Fibroblast of mammary gland (primary cell): ENCODE measurements at places on chromosomes 5 and 9.

DNA sequence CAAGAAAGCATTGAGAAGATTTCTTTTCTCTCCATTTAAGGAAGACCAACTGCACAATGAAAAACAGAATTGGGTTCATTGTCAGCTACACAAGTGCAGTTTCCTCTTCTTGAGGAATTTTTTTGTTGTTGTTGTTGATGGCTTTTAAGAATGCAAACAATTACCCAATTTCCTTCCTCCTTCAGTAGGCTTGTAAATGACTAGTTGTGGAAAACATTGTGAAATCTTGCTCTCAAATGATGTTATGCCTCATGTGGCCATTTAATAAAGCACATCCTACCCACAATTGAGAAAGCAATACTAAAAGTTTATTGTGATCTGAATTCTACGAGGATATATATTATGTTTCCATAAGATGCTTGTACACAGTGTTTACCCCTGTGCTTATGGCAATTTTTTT is 171.6 kb downstream of the FAM174A start:
- DNase-seq, result peak; percentile 35

DNA sequence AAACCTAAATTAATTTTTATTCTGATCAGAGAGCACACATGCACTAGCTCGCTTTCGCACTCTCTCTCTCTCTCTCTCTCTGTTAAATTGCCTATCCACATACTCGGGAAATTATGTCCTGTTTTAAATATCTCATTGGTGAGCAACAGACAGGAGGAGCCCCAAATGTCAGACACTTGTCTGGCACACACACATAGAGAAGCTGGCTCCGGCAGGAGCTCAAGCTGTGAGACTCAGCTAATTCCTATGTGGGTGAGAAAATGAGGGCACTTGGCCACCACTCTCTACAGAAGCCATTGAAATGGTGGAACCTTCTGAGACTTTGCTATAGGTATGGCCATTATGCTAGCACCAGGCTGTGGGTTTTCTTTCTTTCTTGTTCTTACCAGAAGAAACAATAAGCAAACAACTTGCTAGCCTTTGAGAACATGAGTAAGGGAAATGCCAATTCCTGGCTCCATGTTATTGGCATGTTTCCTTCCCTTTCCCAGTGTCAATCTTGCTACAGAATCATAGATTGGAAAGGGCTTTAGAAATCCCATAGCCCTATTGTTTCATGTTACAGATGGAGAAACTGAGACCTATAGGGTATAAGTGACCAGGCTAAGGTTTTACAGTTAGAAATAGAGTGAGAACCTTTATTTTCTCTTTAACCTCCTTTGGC is 9.0 kb downstream of the RFX3 start:
- no peak for DNase-seq

GRCh38 chr9:124761196-124761595 is 9.9 kb downstream of the NR6A1 start:
- DNase-seq, result no peak

DNA sequence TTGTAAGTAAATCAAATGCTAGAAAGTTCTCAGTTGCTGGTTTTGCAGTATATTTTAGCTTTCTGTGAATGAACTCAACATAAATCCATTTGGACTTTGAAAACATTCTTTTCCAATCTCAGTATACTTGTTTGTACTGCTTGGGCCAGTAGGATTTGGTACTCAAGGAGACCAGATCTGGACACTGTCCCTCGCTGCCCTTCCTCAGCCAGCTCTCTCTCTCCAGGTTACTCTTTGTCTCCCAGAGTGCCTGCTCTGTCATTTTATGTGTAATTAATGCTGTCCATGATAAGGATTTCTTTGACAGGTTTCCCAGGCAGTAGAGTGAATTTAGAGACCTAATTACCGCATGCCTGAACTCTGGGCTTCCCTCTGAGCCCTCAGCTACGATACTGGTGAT is 344.6 kb upstream of the SGCD start:
- no peak for DNase-seq

GRCh38 chr5:40571729-40572128 is 108.0 kb upstream of the PTGER4 start:
- DNase-seq, result no peak

DNA sequence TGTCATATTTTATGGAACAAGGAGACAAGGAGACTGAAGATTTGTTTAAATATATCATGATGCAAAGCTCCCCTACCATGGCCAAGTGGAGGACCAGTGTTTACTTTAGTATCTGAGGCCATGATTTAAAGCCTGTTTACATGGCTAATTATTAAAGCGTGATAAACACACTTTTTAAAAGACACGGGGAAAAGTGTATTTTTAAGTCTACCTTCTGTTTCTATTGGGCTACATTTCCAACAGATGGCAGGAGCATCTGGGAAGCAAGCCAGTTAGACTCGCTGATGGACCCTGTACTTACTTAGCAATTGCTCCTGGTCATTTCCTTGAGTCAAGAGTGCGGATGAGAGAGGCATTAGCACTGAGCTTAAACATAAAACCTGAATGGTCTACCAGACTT is 480.3 kb upstream of the SEMA6A start:
- DNase-seq, result no peak

DNA sequence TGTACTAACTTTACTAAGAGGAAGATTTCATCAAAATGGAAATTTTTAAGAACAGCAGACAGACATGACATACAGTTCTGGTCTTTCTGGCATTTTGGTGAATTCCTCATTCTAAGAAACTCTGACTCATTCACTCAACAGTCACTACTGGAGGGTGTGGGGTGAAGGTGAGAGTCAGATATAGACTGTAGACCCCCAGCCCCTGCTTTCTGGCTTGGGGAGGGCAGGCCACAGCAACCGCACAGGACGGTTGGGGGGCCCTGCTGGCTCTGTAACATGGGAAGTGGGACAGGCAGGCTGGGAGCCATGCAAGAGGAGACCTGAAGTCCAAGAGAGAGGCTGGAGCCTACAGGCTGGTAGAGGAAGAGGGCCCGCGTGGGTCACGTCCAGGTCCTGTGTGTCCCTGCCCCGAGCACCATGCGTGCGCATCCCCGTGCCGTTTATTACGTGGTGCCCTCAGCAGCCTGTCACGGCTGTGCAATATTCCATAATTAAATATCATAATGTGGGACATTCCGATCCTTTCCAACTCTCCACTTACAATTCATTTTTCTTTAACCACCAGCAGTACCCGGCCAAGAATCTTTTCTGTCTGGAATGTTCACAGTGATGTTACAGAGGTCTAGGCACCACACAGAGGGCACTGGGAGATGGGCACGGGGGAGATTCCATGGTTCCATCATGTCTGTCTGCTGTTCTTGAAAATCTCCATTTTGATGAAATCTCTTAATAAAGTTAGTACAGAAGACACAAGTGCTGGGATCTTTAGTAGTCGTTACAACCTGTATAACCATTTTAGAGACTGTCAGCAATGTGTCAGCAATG is 75.5 kb downstream of the SEMA4D start:
- DNase-seq, result peak; percentile 33

DNA sequence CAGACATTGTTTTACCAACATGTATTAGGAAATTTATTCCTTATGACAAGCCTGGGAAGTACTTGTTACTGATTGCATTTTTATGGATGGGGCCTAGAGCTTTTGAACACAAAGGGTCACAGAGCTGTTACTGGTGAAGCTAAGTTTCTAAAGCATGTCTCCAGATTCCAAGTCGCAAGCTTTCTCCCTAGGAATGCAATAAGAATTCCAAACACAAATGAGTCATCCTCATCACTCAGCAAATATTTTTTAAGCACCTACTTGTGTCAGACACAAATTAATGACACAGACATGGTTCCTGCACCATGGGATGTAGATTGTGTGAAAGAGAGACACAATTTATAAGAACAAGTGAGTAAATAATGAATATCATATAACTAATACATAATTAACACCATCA is 11.0 kb upstream of the SH3RF2 start:
- DNase-seq, result peak; percentile 79

DNA sequence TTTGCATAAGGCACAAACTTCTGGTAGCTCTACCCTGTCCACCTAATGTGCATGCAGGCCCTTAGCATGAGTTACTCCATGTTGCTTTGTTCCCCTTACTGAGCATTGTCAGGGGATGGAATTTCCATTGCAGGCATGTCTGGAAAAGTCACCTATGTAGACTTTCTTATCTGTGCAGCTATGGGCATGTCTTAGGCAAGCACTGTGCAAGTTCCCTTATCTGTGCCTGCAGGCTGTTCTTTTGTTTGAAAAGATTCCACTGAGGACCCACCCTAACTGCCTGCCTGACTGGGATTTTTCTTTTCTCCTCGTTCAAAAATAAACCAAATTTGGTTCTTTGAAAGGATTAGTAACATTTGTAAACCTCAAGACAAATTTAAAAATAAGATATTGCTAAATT is 587.0 kb downstream of the CDH18 start:
- DNase-seq, result no peak

DNA sequence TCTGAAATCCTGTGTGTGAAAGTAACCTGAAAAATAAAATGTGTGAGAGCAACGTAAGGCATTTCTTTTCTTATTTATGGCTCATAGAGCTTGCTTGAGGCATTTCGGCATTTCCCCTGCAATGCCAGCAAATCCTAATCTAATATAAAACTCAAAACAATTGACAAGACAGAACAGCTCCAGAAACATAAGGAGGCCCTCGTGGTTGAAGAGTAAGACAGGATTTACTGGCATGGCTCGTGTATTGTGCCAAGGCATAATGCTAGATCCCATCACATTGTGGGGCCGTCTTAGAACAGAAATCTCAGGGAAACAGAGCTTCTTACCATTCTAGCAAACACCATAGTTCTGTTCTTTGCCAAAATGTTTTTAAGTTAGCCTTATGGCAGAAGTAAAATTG is 166.2 kb downstream of the NTRK2 start:
- no peak for DNase-seq

- DNase-seq, result no peak
Measured at GRCh38 chr9:107586493-107586892, 96.9 kb upstream of the KLF4 start.

DNA sequence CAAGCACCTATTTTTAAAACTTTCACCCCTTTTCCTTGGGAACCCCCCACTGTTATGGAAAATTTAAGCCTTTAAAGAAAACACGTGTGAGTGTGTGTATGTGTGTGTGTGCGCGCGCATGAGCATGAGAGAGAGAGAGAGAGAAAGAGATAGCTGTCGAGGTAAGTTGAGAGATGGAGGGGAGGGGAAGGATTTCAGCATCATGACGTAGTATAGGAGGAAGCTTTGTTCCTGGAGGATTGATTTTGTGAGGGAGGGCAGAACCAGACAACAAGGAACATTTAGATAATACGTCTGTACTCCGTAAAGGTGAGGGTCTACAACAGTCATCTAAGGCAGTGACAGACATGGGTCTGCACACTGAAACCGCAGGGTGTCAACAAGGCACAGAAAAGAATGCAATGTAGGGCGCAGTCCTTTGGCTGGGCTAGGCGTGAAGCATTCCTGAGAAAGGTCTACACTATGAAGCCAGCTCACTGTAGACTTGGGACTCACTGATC is 227.7 kb downstream of the SMARCA2 start:
- peak; percentile 13 for DNase-seq

GRCh38 chr5:42811591-42812446 is at the start of gene SELENOP:
Gene SELENOP, minus strand, starts transcription at chr5:42811892. Its CDS starts 3,539 bp downstream, at chr5:42808353.
- peak; percentile 60 for DNase-seq
